ENCODE measurements at places on chromosomes 11 and 22.
A peak's percentile ranks its signal among the peaks of the same experiment; 100 is the strongest.

- DNase-seq, result peak; percentile 37
Measured at GRCh38 chr11:29448246-29448877, 568.5 kb downstream of the KCNA4 start.

- no peak for DNase-seq
Measured at GRCh38 chr11:57815476-57815875, 53.9 kb downstream of the CTNND1 start.

- no peak for DNase-seq
Measured at GRCh38 chr22:20644071-20644642, 129.8 kb upstream of the SERPIND1 start.

GRCh38 chr11:102118937-102119336 lies 8.7 kb downstream of the YAP1 start:
- DNase-seq, result no peak

DNA sequence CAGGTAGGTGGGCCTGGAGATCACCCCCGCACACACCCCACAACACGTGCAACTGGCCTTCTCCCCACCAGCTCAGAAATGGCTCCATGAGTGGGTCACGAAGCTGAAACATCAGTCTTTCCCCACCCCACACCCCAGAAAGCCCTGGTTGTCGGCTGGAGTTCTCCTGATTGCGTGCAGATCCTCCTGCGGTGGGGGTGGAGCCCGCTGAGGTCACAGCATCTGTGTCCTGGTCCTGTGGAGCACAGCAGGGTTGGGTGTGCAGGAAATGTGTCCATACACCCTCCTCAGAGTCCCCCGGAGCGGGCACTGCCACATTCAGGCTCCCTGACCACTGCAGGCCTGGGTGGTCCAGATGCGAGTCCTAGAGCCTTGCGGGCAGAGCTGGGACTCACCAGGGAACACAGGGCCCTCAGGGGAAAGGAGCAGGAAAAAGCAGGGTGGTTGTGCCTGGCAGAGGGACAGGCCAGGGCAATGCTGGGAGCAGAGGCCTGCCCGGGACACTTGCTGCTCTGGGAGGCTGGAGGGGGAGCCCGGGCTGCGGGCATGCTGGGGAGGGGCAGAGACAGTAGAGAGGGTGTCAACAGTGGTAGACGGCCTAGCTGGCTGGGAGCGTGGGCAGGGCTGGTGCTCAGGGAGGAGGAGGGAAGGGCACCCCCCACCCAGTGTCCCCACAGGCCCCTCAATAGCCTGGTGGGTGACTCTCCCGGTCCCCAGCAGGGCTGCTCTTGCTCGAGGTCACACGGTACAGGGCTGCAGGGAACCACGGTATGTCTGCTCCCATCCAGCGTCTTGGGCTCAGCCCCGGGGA lies 42.4 kb upstream of the PPARA start:
- DNase-seq, result no peak

DNA sequence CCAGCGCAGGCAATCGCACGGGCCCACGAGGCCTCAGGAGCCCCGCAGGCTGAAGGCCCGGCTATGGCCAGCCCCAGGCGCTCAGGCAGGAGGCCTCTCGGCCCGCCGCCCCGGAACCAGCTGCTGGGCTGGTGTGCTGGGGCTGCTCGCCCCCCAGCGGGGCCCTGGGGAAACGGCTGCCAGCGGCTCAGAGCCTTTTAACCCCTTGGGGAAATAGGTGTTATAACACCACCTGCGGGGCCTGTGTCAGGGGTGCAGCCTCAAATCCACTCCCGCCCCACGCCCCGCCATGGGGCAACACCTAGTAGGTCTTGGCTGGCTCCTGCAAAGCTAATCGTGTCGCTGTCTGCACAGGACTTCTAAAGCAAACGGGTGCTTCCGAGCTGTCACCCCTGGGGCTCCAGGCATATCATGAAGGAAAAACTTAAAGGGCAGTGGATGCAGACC lies 237.4 kb downstream of the TTC28 start:
- DNase-seq, result peak; percentile 85

GRCh38 chr11:69744435-69744834 lies 30.7 kb downstream of the FGF4 start:
- no peak for DNase-seq

DNA sequence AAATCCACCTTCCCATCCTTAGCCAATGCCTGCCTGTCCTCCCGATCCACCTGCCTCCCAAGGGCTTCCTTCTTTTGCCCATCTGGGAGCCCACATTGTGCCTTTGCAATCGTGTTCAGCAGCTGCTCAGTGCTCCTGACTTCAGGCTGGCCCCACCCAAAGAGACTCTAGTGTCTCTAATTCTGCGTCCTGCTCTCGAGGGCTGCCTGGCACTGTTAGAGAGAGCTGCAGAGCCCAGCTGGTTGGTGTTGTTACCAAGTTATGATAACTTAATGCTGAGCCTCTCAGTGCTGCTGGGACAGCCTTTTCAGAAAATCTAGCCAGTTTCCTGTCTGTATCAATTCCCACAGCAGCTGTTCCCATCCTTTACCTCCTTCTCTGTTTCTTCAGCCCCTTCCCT lies 69.1 kb downstream of the MICAL2 start:
- DNase-seq, result peak; percentile 95

DNA sequence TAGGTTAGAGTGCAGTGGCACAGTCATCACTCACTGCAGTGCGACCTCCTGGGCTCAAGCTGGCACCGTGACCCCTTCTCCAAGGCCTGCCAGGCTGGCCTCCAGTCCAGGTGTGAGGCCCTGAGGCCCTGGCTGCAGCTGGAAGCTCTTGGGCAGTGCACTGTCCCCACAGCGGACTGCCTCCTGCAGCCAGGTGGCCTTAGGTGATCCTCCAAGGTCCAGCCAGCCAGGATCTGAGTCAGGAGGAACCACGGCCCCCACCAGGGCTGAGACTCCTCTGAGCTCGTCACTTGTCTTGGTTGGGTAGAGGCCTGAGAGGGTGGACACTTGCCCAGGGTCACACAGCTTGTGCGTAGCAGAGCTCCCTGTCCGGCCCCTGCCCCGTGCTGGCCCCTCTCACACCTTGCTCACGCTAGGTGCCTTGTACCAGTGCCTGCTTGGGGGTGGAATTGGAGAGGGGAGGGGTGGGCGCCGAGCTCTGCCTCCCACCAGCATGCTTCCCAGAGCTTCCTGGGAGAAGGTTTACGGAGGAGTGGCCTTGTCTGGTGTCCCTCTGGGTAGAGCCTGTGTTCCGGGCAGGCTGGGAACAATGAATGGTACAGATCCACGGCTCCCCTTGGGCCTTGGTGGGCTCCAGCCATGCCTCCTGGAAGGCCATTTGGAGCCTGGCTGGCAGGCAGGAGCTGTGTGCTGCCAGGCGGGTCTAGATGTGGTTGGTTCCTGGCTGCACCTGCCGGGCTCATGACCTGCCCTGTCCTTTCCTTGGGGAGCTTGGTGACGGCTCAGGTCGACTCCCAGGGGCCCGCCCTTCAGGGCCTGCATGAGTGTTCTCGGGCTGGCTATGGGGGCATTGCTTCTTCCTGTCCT lies 20.6 kb downstream of the KCNQ1 start:
- no peak for DNase-seq

- no peak for DNase-seq
Measured at GRCh38 chr11:60182541-60183330, at the start of gene MS4A6A. Gene MS4A6A, minus strand, starts transcription at chr11:60183083. Its CDS starts 1,356 bp downstream, at chr11:60181727.

DNA sequence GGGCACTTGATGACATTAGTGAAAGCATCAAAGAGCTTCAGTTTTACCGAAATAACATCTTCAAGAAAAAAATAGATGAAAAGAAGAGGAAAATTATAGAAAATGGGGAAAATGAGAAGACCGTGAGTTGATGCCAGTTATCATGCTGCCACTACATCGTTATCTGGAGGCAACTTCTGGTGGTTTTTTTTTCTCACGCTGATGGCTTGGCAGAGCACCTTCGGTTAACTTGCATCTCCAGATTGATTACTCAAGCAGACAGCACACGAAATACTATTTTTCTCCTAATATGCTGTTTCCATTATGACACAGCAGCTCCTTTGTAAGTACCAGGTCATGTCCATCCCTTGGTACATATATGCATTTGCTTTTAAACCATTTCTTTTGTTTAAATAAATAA lies 10.6 kb downstream of the REXO2 start:
- no peak for DNase-seq

DNA sequence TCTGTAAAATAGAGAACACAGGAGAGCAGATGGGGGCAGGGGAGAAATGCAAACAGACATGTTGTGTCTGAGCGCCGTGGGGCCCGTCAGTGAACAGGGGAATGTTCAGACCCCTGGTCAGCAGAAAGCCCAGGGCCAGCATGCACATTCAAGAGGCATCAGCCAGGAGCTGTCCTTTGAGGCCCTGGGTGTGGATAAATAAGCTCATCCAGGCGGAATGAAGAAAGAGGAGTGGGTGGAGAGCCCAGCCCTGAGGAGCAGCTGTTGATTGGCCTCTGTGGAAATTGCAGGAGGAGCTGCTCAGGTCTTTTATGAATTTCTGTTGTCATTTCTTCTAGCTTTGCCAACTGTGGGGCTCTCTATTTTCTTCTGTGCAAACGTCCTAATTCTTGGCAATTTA lies 49.7 kb upstream of the CECR2 start:
- peak; percentile 54 for DNase-seq

All from tongue (tissue), 3 donors.